Kidney (tissue), 22 donors: ENCODE measurements at places on chromosomes 16 and 17. TPM values are rescaled to one million over a fixed set of nuclear protein-coding genes. Genes with fewer than 3 reads are reported as not detected.

DNA sequence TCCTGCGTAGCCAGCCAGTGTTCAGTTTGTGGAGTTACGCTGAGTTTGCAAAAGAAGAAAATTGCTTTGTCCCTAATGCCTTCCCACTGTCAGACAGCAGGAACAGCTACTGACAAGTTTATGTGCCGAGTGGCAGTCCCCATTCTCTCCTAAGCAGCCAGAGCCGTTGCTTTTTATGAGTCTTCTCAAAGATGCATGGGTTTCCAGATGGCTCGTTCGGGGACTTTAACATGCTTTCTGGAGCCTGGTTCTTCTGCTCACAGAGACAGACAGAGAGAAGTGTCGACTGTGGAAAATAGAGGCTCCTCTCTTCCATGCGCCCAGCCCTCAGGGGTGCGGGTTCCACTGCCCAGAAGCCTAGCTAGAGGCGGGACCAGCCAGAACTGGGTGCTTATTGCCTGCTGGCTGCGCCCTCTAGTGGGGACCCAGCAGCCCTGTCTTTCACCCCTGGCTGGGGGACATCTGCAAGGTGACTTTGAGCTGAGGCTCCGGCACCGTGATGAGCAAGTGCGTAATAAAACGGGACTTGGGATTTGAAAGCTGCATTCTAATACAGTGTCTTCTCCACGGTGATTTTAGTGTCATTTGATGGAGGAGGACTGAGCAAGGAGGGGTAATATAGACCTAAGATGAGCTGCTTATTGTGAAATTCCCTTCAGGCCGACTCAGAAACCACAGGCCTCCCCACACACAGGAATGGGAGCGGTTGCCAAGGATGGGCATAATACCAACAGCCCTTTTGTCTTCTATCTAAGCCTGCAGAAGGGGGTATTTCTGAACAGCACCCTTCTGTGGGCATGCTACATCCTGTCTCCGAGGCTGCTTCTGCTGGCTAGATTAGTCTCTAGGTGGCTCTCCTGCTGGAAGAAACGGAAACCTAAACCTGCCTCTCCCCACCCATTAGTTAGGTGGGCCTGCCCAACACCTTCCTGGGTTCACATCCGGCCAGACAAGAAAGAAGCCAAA lies 73.1 kb downstream of the CCDC182 start:
- peak; percentile 86 for DNase-seq

Gene KIAA0513
- polyA plus RNA-seq = 2.6 TPM

GRCh38 chr17:34623856-34624766 lies 44.7 kb downstream of the TMEM132E start:
- no peak for DNase-seq

GRCh38 chr16:69348222-69348621 lies 3.4 kb downstream of the TMED6 start:
- no peak for DNase-seq

Gene HSD3B7
- polyA plus RNA-seq = 24.4 TPM

DNA sequence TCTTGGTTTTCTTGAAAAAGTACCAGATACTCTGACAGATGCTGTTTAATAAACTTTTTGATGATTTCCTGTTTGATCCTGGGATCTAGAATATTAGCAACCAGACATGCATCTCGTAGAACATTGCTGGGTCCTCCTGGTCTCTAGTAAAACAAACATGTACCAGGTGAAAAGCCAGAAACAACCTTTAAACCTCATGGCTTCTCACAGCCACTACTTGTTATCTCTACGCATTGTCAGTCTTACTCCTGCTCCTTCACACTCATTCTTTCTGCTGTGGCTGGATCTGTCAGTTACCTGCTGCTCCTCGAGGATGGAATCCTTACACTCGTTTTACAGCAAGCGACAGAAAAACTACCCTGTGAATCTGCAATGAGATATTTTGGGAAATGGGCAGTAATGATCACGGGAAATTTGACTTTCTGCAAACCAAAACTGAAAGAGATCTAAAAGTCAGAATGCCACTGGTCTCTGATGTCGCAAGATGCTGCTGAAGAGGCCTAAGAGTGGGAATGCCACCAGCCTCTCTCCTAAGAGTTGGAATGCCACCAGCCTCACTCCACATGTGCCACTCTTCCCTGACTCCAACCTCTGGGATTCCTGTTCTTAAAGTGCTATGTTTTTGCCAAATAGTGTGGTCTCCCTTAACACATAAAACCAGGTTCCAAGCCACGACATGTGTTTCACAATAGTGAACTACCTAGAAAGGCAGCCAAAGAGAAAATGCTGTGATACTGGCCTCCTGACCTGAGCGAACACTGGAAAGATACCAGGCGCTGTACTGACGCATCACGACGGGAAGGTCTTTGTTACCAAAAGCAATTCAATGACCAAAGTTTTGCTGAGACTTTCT lies 86.3 kb downstream of the VPS53 start:
- DNase-seq = no peak

GRCh38 chr17:30720013-30720471 lies 104.5 kb downstream of the CRLF3 start:
- no peak for DNase-seq

Gene ERI2
- 7.1 TPM for polyA plus RNA-seq

Gene CCL15
- 22.2 TPM for polyA plus RNA-seq

Gene VAMP2
- polyA plus RNA-seq = 124 TPM

DNA sequence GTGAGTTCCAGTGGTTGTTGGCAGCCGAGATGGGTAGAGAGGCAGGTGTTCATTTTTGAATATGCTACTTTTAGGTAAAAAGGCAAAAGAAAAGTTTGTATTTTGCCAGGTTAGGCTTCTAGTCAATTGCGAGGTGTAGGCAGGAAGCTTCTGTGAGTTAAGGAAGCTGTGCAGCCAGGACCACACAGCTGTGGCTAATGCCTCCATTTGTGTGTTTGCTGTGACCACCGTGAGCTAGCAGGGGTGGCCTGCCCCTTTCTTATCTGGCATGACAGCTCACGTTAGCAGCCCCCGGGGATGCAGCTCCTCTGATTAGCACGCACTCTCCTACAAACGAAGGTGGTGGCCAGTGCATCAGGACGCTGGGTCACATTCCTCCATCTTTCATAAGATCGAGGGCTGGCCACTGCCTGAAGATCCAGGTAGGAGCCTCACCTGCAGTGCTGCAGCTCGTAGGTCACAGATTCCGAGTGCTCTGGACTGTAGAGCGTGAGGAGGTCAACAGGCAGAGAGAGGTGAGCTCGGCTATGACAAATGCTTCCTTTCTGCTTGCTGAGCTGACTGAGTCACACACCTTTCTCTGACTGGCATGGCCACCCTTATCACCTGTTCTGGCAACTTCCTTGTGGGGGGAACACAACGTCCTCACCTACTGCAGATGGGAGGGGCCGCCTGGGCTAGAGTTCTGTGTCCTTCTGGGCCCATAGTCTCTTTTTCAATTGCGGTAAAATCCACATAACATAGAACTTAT lies 244.4 kb downstream of the HS3ST3B1 start:
- DNase-seq = no peak

GRCh38 chr16:50399411-50399810 lies 30.6 kb upstream of the BRD7 start:
- DNase-seq = no peak

Gene CD300C
- polyA plus RNA-seq = 0.34 TPM

GRCh38 chr17:12081720-12082119 lies 61.0 kb downstream of the MAP2K4 start:
- DNase-seq = no peak

DNA sequence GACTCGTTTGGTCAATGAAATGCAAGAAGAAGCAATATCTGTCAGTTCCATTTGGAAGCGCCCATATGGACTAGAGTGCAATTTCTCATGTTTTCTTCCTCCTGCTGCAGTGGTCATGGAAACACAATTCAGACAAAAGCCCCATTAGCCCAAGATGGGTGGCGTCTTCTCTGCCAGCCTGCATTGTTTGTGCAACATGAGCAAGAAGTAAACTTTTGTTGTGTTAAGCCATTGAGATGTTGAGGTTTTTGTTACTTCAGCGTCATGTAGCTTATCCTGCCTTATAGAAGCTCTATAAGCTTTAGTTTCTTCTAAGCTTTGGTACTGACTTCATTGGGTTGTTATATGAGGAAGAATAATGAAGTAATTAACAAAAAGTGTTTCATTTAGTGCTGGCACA lies 137.4 kb downstream of the NPIPB5 start:
- DNase-seq = no peak

- DNase-seq = no peak
Measured at GRCh38 chr17:66929591-66929990, 34.9 kb upstream of the CACNG4 start.

GRCh38 chr17:9322326-9322725 lies 253.3 kb downstream of the STX8 start:
- no peak for DNase-seq

Gene ICAM2
- 55.8 TPM for polyA plus RNA-seq

Gene MMP2
- 44.3 TPM for polyA plus RNA-seq

GRCh38 chr17:74543891-74544760 lies 1.8 kb downstream of the CD300C start:
- DNase-seq = no peak

DNA sequence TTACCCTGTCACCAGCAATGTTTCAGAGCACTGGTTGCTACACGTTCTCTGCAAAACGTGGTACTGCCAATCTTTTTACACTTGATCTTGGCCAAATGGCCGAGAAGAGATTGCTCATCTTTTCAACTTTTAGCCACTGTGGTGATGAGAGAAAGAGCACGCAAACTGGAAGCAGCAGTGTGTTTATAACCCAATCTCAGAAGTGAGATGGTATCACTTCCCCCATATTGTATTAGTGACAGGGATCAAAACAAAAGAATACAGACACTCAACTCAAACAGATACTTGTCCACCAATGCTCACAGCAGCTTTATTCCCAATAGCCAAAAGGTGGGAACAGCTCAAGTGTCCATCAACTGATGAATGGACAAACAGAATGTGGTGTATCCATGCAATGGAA lies 72.1 kb upstream of the FA2H start:
- no peak for DNase-seq

- DNase-seq = no peak
Measured at GRCh38 chr17:29731589-29731929, 108.8 kb upstream of the CORO6 start.

GRCh38 chr16:84370723-84371552 lies 2.6 kb downstream of the ATP2C2 start:
- DNase-seq = no peak

- DNase-seq = no peak
Measured at GRCh38 chr16:13335879-13336278, 434.5 kb downstream of the SHISA9 start.
